HCT116 (cell line): ENCODE measurements at places on chromosomes 2 and 18. TPM values are rescaled to one million over a fixed set of nuclear protein-coding genes. Genes with fewer than 3 reads are reported as not detected.

Gene TMEM178A
- total RNA-seq, result 1.3 TPM

Gene IL18RAP
- not detected for total RNA-seq

Gene CERKL
- total RNA-seq, result 0.66 TPM

Gene ADRA2B
- total RNA-seq, result 0.47 TPM

Gene ERLEC1
- total RNA-seq, result 26.9 TPM

Gene SMC6
- 26.4 TPM for total RNA-seq

Gene DSG4
- 0.07 TPM for total RNA-seq

Gene PXDN
- 10.7 TPM for total RNA-seq

- no peaks in the 10 kb centered on the region for H3K36me3 ChIP-seq
- H3K4me3 ChIP-seq, result no peak overlapping the region
- no peaks in the 10 kb centered on the region for H3K27me3 ChIP-seq
These were observed 78.0 kb upstream of the GAREM1 start for GRCh38 chr18:32548688-32549087.

DNA sequence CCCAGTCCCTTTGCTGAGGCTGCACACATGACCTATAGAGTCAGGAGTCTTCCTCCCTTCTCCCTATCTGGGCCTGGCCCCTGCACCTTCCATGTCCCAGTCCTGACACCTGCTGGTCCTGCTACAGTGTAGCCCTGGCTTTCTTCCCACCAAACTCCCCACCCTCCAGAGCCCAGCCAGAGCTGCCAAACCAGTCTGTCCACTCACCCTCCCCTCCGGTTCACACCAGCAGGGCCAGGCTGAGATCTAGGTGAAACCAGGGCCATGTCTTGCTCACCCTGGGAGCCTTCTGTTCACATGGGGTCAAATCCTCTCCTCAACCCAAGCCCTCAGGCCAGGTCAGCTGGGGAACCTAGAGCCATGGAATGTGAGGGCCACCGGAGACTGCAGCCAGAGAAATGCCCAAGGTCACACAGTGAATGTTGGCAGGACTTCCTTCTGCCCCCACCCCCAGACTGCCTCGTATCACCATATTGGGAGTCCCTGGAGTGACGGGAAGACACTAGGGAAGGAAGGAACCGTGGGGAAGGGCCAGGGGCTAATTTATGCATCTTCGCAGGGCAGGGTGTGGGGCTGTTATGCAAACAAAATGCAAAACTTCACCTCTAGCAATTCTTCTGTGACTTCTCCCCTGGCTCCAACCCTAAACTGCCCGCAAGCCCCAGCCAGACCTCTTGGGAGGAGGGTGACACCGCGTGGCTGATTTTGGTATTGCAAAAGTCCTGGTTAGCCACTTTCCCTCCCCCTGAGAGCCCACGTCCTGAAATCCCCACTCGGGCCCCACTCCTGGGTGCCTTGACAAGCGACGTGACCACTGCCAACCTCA is 14.6 kb downstream of the TNS1 start:
- no peaks in the 10 kb centered on the region for H3K36me3 ChIP-seq
- H3K4me3 ChIP-seq, result peak overlapping the region; percentile 6
- H3K4me1 ChIP-seq, result peaks cover 10% of the 10 kb centered on the region
- DNase-seq, result peak; percentile 78

DNA sequence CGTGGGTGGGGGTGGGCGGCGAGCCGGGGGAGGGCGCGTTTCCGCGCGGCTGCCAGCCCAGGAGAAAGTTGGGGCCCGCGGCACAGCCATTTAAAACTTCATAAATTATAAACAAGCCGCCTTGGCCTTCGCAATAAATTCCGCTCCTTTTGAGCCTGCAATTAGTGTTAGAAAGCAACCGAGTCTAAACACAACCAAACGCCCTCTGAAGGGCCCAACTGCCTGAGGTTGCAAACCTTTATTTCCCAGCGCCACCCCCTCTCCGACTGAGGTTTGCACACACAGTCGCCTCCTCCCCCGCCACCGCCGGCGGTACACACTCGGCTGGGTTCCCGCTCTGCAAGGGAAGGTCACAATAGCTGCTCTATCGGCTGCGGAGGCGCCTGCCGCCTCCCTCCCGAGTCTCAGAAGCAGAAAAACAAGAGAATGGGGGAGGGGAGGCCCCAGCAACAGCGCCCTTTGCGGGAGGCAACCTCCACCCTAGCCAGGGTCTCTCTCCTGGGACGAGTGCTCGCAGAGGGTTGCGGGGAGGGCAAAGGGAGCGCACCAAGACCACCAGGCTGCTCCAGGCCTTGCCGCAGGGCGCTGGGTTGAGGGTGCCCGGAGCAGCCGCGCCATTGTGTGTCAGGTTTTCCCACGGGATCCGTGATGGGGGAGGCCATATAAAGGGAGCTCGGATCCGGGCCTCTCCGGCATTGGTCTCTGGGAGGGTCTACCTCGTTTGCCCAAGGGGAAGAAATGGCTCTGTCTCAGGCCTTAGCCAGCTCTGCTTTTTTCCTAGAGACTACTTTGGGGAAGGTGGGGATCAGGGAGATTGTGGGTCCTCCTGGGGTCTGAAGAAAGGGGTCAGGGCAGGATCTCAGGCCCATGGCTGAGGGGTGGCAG is 13.4 kb upstream of the HOXD1 start:
- H3K27ac ChIP-seq, result no peak overlapping the region
- H3K4me1 ChIP-seq, result no peaks in the 10 kb centered on the region
- DNase-seq, result no peak
- no peaks in the 10 kb centered on the region for H3K36me3 ChIP-seq

DNA sequence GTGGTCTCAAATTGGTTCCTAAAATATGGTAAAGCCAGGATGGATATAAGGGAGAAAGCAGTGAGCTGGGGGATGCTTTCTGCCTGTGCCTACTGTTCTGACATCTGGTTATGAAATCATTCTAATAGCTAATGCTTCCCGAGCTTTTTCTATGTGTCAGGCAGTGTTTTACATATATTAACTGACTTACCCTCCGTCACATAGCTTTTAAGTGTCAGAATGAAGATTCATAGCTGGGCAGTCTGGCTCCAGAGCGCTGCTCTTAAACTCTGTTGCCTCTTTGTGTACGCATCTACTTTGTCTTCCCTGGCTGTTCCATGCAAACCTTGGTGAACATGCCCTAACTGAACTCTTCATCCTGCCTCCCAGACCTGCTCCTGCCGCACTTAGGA is 195.7 kb downstream of the LPIN1 start:
- H3K4me3 ChIP-seq, result no peak overlapping the region
- no peak for DNase-seq
- no peaks in the 10 kb centered on the region for H3K36me3 ChIP-seq
- no peak overlapping the region for H3K27ac ChIP-seq

GRCh38 chr18:23532848-23533247 is 29.5 kb downstream of the RMC1 start:
- peaks cover 25% of the 10 kb centered on the region for H3K4me1 ChIP-seq
- H3K27ac ChIP-seq, result no peak overlapping the region
- no peak overlapping the region for H3K4me3 ChIP-seq
- H3K36me3 ChIP-seq, result peaks cover 39% of the 10 kb centered on the region
- no peaks in the 10 kb centered on the region for H3K27me3 ChIP-seq
- DNase-seq, result no peak

GRCh38 chr2:84866122-84866521 is 14.8 kb downstream of the TRABD2A start:
- no peak overlapping the region for H3K27ac ChIP-seq
- no peak for DNase-seq
- H3K4me1 ChIP-seq, result no peaks in the 10 kb centered on the region

DNA sequence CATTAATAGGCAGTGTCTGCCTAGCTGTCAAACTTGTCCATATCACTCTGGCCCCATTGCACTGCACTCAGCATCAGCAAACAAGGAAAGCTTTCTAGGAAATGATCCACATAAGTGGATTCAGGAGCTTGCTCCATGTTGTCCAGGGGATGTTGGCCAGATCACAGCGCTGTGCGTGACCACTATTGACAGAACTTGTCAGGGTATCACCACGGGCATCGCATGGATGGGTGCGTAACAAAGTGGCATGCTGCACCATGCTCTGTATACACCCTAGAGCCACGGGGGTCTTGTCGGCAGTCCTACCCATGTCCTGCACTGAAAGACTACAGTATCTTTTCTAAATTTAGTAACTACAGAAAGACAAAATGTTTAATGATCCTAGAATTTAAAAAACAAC is 15.6 kb downstream of the SATB2 start:
- H3K4me1 ChIP-seq, result no peaks in the 10 kb centered on the region; the same call in 1 of the 2 replicates
- DNase-seq, result no peak
- no peak overlapping the region for H3K27ac ChIP-seq

GRCh38 chr2:37096568-37096967 is 12.2 kb downstream of the GPATCH11 start:
- no peak overlapping the region for H3K27ac ChIP-seq
- no peaks in the 10 kb centered on the region for H3K27me3 ChIP-seq
- no peaks in the 10 kb centered on the region for H3K4me1 ChIP-seq
- H3K36me3 ChIP-seq, result peaks cover 11% of the 10 kb centered on the region
- H3K4me3 ChIP-seq, result no peak overlapping the region

DNA sequence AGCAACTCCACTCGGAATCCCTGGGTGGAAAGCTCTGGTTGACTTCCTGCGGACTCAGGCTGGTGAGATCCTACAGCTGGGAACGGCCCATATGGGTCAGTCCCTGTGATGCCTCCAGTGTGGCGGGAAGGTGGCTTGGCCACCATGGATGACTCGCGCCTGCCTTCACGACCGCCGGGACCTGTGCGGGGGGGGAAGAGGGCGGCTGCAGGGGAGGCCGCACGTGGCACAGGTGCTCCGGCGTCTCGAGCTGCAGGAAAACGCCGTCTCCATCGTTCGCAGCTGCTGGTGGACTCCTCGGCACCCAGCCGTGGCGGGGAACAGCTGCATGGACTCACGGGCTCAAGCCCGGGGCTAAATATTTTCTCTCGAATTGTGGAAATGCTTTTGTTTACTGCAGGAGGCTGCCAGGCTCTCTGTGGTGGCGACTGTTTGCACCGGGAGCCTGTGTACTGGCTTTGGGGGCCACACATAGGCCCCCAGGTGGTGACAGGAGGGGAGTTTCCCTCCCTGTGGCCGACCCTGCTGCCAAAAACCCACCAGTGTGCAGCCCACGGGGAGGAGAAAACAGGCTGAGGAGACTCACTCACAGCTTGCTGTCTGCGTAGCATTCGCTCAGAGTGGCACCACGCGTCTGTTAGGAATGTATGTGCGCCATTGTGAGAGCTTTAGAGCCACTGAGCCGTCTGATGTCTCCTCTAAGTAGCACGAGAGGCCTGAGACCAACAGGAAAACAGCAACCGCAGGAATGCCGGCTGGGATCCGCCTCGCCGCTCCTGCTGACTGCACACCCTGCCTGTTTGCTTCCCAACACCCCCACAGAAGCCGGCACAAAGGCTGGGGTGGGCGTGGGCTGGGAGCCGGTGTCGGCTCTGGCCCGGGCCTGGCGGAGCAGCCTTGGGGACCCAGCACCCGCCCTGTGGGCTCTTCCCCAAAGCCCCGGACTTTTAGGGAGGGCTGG is 89.2 kb downstream of the NFATC1 start:
- H3K4me3 ChIP-seq, result no peak overlapping the region
- no peaks in the 10 kb centered on the region for H3K36me3 ChIP-seq
- no peak for DNase-seq
- no peak overlapping the region for H3K27ac ChIP-seq

- H3K4me3 ChIP-seq, result no peak overlapping the region
- no peaks in the 10 kb centered on the region for H3K4me1 ChIP-seq
- no peaks in the 10 kb centered on the region for H3K36me3 ChIP-seq
- no peak for DNase-seq
- no peak overlapping the region for H3K27ac ChIP-seq
- H3K27me3 ChIP-seq, result no peaks in the 10 kb centered on the region
These were observed 320.2 kb downstream of the TMX3 start for GRCh38 chr18:68394705-68395104.

DNA sequence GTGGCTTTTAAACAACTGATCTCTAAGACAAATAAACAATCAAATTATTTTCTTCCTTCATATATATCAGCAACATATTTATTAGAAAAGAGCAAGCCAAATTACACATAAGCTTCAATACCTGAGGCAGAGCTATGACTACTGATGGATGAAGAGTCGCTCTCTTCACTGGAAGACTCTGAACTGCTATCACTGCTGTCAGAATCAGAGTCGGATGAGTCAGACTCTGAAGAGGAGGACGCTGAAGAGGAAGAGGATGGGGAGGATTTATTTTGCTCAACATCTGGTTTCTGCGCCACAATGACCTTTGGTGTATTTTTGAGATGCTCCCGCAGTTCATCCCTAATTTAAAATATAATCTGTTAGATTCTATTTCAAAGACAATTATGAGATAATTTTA is 56.7 kb downstream of the CWC22 start:
- H3K4me1 ChIP-seq, result no peaks in the 10 kb centered on the region
- no peak overlapping the region for H3K27ac ChIP-seq
- DNase-seq, result no peak
- no peaks in the 10 kb centered on the region for H3K27me3 ChIP-seq
- H3K4me3 ChIP-seq, result no peak overlapping the region

GRCh38 chr18:63229971-63230370 is 89.6 kb downstream of the BCL2 start:
- no peaks in the 10 kb centered on the region for H3K36me3 ChIP-seq
- no peaks in the 10 kb centered on the region for H3K4me1 ChIP-seq
- H3K27ac ChIP-seq, result no peak overlapping the region
- no peak overlapping the region for H3K4me3 ChIP-seq

DNA sequence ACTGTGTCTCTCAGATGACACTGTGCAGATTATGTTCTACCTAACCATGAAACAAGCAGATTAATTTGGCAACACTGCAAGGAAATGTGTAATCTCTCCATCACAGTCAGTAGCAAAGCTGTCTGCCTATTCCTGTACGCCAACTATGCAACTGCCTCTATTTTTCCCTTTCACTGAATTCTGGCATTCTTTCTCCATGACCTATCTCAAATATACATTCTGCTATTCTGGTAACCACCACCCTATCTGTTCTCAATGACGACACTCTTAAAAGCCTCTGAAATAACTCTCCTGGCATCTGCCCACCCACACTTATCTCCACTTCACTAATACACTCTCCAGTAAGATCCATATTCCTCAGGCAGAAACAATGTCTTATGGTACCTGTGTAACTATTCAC is 78.7 kb downstream of the ABCA12 start:
- no peak for DNase-seq
- H3K36me3 ChIP-seq, result no peaks in the 10 kb centered on the region
- H3K4me1 ChIP-seq, result no peaks in the 10 kb centered on the region
- H3K27me3 ChIP-seq, result no peaks in the 10 kb centered on the region

DNA sequence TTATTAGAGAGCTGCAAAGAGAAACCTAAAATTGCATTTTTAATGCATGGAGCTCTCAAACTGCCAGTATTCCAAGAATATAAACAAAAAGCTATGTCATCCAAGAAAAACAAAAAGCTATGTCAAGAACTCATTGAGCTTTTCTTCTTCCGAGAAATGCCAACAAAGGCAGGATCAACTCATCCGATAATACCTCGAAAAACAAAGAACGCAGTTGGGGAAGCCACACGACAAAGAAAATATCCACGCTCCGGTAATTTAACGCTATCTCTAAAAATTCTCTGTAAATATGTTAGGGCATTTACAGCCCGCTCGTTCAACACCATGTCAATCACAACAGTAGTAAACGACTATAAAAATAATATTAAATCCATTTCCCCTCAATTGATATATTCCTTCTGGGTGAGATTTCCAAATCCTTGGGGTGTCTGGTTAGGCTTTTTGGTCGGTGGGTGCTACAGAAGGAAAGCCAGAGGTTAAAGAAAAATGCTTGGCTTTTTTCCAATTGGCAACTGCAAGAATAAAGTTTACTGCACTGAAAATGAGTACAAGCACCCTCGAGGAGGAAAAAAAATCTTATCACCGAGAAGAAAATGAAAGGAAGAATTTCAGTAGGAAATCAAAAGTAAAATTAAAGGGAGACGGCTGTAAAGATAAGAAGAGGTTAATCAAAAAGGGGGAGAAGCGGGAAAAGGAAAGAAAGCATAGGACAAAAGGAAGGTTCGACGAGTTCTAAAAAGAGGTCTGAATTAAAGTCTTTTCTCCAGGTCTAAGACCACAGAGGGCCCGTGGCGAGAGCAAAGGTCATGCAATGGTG is 856 bp downstream of the TIA1 start:
- H3K27me3 ChIP-seq, result no peaks in the 10 kb centered on the region
- peak overlapping the region; percentile 89 for H3K27ac ChIP-seq
- DNase-seq, result no peak
- no peaks in the 10 kb centered on the region for H3K36me3 ChIP-seq
